H4 (cell line): ENCODE measurements at places on chromosomes 1 and 21.

DNA sequence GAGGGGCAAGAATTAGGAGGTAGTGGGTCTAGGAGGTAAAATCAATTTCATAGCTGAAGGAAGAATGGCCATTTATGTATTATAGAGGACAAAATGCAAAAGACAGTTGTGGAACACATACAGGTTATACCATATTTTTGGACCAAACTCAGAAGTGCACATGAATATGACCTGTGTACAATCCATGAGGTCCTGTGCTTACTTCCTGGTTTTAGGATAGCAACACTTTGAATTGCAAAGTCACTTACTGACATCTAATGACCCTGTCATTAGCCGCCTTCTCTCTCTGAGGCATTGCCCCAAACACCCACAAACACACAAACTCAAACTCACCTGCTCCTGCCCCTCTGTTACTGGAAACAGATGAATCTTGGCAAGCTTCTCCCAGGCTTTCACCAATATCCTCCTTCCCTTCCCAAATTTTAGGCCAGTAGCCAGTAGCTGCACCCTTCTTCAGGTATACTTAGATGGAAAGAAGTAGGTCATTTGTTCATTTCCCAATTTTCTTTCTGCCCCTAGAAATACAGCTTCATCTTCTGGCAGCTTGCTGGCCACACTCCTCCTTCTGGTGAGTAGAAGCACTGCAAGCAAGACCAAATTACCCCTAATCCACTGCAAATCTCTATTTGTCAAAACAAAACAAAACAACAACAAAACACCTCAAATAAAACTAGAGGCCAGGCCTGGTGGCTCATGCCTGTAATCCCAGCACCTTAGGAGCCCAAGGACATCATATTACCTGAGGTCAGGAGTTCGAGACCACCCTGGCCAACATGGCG is 13.7 kb upstream of the RPL5 start:
- DNase-seq: peak; percentile 17

- DNase-seq: peak; percentile 18
Observed at GRCh38 chr1:107405236-107405635, 264.4 kb downstream of the NTNG1 start.

DNA sequence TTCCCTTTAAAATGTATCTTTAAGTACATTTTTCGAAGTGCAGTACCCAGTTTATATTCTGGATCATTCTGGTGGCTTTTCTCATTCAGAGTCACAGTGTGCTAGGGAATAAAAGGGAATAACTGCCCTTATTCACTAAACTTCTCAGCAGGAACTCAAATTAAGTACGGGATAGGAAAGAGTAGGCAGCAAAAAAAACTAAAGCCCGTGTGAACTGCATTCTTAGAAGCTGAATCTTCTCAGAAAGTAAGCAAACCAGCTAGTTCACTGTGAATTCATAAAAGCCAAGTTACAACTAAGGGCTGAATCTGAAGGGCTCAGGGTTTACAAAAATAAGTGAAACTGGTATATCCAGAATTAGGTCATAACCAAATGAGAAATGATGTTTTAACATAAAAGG is 22.0 kb downstream of the PRPF38A start:
- DNase-seq: no peak

GRCh38 chr1:20508411-20508771 is 440 bp upstream of the MUL1 start:
- no peak for DNase-seq

- DNase-seq: no peak
Observed at GRCh38 chr1:186498695-186499389, 37.9 kb upstream of the PDC start.

- DNase-seq: no peak
Observed at GRCh38 chr1:97573553-97573952, 347.3 kb downstream of the DPYD start.

DNA sequence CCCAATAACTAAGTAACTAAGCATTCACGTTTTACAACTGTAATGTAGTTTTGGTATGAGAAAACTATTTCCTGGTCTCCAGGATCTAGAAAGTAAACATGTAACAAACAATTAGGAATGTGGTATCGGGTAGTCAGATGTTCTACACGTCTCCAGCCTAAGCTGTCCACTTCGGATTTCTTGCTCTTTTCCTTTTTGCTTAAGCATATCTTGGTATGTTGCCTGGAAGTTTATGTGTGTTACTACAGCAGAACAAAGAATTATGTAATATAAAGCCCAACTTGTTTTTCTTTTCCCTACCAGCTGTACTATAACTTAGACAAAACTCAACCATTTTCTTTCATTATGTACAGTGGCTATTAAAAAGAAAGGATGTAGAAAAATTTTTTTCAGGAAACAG is 20.4 kb upstream of the WARS2 start:
- no peak for DNase-seq
